ENCODE measurements at places on chromosomes 1 and 21.

GRCh38 chr1:223726380-223727001, 14.2 kb downstream of the CAPN2 start:
- DNase-seq, result peak; percentile 84

- no peak for DNase-seq
Measured at GRCh38 chr21:38917043-38917774, 111.5 kb downstream of the ETS2 start.

GRCh38 chr1:200281201-200281835, 128.5 kb downstream of the ZNF281 start:
- DNase-seq, result no peak

- no peak for DNase-seq
Measured at GRCh38 chr1:35558374-35559316, 1.0 kb downstream of the NCDN start.

GRCh38 chr1:60257531-60257930, 184.0 kb upstream of the C1orf87 start:
- DNase-seq, result no peak

DNA sequence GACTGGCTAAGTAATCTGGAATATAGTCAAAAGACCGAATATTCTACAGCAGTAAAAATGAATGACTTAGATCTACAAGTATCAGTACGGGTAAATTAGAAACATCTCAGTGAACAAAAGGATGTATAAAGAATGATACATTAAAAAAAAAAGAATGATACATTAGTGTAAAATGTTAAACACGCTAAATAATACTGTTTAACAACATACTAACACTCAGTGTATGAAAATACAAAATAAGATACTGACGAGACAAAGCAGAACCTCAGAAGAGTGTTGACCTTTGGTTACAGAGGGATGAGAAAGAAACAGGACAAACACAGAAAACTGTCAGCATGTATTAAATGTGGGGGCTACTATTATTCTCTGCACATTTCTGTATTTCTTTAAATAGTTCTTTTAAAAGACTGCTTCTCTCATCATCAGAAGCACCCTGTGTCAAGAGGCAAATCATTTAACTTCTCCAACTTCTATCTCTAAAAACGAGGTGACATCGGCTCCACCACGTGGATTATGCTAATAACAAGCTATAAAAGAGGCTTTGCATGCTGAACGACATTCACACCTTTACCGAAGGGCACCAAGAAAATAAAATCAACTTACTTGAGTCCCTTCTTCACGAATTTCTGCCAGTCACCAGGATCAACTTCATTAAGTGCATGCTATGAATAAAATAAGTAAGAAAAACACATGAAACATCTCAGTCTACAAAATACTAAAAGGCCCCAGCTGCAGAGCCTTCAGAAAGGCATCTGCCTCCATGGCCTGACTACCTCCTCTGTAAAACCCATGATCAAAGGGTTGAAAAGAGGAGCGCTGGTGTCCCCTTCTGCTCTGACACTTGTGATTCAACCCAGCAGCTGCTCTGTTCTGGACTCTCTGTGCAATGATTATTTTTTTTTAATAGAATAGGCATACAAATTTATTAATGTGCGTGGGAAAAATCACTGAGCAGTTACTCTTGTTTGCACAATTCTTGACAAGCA, 42.5 kb downstream of the MRAP start:
- no peak for DNase-seq

DNA sequence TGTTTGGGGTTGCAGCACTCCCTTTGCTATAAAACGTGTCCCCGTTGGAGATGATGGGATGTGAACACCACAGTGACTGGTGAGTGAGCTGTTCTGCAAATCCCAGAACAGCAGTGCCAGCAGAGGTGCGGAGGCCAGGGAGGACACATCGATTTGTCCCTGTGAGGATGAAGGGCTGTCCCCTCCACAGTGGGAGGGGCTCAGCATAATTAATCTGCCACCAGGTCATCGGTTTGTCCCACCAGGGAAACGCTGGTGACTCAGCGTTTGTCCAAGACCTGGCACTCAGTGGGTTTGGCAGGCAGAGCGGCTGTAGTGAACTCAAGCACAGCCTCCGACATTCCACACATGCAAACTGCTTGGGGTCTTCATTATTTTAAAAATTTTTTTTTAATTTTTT, 22.8 kb upstream of the PDE9A start:
- no peak for DNase-seq

- no peak for DNase-seq
Measured at GRCh38 chr1:218495931-218496330, 150.8 kb downstream of the TGFB2 start.

GRCh38 chr1:213110349-213111300, 59.6 kb downstream of the RPS6KC1 start:
- peak; percentile 9 for DNase-seq

- DNase-seq, result no peak
Measured at GRCh38 chr1:116772648-116773045, 18.4 kb downstream of the CD2 start.

DNA sequence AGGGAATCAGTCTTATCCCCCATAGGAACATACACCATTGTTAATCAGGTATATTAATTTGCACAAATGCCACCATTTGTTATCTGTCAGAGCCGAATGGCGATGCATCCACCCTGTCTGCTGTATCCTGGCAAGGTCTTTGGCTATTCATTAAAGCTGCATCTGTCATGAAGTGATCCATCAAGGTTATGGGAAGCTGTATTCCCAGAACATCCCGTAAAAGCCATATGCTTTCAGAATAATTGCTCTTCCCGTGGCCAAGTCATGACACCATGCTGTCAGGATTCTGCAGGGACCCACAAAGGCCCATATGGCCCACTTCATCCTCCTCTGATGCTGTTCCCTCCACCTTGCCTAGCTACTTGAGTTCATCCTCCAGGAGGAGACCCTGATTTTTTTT, 103.9 kb downstream of the RAVER2 start:
- DNase-seq, result no peak

DNA sequence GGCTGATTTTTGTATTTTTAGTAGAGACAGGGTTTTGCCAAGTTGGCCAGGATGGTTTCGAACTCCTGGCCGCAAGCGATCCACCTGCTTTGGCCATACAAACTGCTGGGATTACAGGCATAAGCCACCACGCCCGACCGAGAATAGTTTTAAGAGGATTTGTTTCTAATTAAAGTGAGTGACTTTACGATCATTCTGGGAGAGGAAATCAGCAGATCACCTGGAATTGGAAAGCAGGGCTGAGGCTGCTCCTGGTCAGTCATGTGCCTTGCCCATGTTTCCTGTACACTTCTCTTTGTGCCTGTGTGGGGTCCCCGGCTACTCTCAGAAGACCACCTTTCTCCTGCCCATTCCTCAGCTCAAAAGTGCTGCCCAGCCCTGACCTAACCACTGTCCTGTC, 33.9 kb downstream of the ZBTB8B start:
- DNase-seq, result no peak

DNA sequence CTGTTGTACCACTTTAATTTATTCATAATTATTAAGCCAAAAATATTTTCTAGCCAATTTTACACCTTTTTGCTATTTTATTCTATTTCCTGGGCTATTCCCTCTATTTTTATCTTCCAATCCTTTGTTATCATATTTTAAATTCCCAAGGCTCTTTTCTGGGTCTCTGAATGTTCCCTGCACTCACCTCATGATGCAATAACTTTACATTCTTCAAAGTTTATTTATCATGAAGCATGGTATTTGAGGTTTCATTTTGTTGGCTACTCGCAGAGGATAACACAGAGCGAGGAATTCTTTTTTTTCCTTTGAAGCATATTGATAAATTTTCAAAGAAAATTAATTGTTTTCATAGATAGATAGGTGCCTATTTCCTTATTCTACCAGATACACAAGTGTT, 489.8 kb upstream of the TMPRSS15 start:
- DNase-seq, result no peak

DNA sequence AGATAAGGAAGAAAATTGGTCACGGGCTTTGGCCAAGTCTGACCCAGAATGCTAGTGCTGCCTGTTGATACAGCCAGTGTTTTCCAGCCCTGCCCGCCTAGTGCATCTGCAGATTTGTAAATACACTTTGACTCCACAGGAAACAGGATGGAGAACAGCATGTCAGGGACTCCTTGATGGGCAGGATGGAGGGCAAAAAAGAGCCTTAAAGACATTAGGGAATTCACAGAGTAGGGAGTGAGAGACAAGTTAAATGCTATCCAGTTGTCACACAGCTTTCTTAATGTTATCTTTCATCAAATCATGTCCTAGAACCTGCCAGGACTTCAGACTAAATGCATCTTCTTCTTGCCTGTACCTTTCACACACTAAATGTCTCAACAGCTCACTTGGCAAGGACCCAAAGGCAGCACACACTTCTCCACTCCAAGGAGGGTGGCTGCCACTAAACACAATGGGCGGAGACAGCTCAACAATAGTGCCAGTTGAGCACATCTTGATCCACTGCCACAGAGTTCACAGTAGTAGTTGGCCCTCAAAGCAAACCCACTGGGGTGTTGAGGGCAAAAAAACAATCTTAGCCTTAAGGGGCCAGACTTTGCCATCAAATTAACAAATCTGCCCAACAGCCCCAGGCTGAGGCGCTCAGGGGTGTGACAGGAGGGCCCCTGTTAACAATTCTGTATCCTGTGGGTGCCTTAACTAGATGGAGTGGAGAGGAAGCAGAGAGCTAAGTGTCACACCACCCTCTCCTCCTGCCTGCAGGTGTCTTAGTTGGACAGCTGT, 2.7 kb downstream of the HIVEP3 start:
- DNase-seq, result no peak

GRCh38 chr1:207034208-207034607, 1.7 kb upstream of the C1orf116 start:
- DNase-seq, result no peak

DNA sequence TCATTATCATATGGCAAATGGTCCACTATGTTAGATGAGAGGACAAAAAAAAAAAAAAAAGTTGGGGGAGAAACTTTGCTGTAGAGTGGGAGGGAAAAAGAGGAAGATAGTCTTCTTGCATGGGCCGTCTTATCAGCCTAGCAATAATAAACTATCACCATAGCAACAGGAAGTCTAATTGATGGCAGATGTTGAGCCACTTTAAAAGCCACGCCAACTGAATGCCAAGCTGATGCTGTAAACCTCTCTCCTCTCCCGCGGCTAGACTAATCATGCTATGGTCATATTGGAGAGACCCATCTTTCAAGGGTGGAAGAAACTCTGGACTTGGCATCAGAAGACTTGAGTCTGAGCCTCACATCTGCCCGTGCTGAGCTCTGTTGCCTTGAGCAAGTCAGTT, 122.2 kb upstream of the HOOK1 start:
- DNase-seq, result no peak

GRCh38 chr21:16620786-16621320, 891.1 kb downstream of the USP25 start:
- DNase-seq, result no peak

- DNase-seq, result no peak
Measured at GRCh38 chr1:5267603-5268235, 613.3 kb downstream of the AJAP1 start.

DNA sequence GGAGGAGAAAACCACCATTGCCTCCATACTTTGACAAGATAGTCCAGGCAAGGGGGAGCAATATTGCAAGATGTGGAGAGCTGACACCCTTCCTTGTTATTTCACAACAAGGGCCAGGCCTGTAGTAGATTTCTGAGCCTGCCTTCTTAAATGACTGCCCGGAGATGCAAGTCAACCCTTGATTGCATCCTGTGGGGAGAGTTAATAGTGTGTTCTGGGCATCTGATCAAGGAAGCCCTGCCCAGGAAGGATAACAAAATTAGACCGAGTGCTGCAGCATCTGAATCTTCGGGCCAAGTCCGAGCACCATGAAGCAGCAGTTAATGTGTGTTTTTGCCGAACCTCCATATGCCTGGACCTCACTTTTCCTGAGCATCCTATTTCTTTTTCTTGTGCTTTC, 382.3 kb downstream of the PRDM2 start:
- no peak for DNase-seq

DNA sequence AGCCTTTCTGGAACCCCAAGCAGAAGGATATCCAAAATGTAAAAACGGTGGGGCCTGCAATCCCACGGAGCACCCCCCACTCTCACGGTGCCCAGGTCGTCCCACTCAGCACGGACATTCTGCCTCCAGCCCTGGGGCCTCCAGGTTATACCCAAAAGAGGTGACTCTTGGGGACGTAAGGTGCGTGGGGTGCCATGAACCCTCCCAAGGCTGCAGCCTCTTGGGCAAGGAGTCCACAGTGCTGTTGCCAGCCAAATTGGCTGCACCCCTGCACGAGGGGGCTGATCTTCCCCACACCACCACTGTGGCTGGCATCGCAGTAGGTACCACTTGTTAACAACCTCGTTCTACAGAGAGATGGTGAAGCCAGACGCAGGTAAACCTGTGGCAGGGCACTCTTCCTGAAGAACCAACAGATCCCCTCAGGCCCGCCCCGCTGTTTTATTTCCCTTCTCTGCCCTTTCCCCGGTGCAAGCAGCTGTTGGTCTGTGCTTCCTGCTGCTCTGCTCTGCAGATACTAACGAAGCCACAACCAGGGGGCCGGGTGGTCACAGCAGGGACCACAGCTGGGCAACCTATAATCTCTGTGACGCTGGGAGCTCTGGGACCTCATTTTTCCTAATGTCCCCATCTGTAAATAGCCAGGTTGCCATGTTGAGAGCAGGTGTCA, 8.7 kb downstream of the TFF3 start:
- no peak for DNase-seq

DNA sequence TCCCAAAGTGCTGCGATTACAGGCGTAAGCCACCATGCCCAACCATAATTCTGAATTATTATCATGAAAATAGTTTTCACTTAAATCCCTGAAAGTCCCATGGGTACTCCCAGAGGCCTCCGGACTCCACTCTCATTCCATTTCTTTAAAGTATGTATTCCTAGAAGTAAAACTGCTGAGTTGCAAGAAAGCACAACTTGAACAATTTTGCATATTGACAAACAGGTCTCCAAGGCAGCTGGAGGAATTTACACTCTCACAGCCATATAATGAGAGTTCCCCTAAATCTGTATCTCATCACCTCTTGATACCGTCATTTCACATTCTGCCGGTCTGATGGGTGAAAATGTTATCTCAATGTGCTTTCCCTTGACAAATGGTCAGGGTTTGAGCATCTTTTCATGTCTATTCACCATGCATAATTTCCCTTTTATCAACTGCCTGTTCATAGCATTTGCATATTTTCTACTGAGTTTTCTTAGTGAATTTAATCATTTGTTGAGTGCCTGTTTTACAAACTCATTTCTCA, 129.4 kb downstream of the SMYD3 start:
- DNase-seq, result no peak
